ENCODE measurements at places on chromosomes 12 and 14.

DNA sequence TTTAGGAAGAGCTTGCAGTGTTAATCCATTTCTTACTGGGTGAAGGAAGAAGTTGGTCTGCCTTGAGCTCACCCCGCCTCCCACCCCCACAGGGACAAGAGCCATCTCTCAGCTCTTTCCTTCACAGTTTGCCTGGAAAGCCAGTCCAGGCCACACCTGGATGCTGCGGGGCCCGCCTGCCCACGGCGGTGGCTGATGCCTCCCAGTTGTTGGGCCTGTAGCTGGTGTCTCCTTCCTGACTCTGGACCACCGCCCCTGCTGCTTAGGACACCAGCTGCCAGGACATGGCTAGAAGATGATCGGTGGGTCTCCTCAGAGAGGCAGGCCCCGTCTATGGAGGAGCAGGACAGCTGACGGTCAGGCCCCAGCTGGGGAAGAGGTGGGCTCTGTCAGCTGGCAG is 92.9 kb downstream of the TESC start:
- DNase-seq: no peak

DNA sequence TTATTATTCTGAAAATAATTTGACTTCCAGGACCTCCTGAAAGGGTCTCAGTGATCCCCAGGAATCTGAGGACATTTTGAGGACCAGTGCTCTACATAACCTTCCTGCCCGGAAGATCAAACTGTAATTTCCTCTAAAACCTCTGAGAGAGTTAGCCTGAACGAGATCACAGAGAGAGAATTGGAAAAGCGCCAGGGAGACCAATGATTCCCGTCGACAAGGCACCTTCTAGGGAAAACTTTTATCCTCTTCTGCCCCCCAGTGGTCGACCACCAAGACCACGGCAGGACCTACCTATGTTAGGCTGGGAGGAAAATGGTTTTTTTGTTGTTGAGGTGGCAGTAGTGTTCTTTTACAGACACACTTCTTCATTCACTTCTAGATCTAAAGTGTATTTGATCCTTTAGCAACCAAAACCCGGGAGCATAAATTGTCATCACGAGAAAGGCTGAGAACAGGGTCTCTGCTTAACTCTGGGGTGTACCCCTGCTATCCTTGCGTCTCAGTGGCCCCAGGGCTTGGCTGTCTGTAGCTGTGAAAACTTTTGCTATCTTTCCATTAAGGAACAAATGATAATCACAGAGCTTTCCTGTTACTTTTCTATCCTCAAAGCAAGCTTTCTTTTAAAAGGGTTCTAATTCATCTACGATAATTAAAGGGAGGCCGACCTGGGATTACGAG is 62.9 kb upstream of the NID2 start:
- peak; percentile 2 for DNase-seq

- no peak for DNase-seq
Observed at GRCh38 chr14:28779456-28779855, 12.9 kb downstream of the FOXG1 start.

DNA sequence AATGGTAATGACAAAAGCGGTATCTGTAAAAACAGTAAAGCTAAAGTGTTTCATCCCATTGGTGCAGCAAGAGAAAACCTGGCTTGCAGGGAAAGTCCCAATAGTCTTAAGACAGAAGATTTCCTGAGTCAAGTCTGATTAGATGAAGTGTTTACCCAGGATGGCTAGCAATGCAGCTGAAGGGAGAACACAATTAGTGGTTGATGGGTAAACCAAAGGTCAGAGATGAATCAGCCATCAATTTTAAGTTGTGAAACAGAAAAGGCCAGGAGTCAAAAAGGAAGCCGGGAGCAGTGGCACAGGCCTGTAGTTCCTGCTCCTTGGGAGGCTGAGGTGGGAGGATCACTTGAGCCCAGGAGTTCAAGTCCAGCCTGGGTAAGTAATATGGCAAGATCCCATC is 52.6 kb downstream of the SEC23A start:
- no peak for DNase-seq

DNA sequence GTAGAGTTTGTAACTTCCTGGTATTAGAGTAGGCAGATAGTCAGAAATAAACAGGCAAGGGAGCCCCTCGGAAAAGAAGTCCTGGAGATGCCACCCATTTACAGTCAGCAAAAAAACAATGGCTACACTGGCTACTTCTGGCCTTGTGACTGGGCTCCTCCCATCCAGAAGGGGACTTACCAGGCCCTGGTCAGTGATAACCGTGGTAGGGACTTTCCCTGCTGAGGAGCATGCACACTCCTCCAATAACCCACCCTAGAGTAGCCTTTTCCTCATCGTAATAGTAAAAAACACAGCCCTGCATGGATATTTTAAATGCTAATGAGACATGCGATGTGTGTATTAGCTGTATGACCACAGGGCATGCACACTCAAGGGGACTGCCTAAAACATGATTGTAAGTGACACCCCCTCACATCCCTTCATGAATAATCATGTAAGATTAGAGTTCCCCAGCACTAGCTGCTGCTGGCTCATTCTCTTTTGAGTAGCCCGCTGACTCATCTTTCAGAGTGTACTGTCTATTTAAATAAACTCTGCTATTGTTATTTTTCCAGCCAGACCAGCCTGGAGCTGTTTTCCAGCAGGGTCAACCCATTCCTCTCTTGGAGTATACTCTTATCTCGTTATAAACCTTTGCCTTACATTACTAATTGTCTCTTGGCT is 413.8 kb upstream of the TMTC1 start:
- no peak for DNase-seq

DNA sequence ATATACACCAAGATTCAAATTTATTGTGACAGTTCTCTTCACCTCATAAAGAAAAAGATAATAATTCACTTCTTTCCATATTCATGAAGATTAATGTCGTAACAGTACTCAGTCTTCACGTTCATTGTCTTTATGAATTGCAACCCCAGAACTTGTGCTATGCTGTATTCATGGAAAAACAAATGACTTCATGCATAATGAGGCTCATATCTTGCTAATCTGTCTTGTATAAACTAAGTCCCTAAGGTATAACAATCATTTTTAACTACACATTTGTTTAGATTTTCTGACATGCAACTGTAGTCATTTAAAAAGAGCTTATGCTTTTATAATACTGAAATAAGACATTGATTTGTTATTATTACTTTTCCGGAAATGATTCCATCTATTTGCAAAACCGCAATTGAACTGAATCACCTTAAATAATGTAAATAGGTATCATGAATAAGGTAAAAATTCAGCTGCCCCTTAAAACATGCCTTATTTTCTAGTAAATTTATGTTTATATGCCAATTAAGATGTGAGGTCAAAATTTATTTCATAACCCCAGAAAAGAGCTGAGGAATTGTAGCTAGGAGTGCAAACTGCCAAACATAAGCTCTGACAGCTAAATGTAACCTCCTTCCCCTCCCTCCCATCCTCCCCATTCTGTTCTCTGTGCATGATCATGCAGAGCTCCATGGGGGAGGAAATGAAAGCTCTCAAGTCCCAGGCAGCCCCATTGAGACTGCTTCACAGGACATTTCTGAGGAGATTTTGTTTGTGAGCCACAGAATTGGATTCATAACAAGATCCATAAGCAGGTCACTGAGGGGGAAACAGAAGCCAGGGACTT is 301.6 kb downstream of the ATP23 start:
- DNase-seq: no peak

- DNase-seq: no peak
Observed at GRCh38 chr12:56431850-56432249, 17.4 kb downstream of the TIMELESS start.

- no peak for DNase-seq
Observed at GRCh38 chr12:90327793-90328743, 619.4 kb upstream of the ATP2B1 start.

DNA sequence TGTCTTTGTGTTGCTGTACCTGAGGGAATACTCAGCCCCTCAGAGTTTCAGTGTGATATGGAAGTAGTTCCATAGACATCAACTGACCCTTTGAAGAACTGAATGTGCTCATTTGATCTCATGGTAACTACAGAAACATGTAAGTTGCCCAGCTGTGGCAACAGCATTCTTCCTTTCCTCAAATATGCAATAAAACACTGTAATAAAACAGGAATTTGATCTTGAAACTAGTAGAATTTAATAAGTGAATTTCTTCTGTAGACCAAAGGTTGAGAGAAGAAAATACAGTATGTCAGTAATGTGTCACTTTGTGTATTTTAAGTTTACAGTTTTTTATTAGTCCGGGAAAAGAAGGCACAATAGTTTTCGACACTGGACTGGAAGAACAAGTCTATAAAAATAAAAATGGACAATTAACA is 31.9 kb downstream of the KCTD10 start:
- DNase-seq: no peak

- no peak for DNase-seq
Observed at GRCh38 chr12:32353540-32353939, 45.8 kb upstream of the FGD4 start.

- no peak for DNase-seq
Observed at GRCh38 chr12:18421867-18422266, 160.5 kb downstream of the PIK3C2G start.

- DNase-seq: no peak
Observed at GRCh38 chr12:70052931-70053497, 190.2 kb upstream of the CNOT2 start.

DNA sequence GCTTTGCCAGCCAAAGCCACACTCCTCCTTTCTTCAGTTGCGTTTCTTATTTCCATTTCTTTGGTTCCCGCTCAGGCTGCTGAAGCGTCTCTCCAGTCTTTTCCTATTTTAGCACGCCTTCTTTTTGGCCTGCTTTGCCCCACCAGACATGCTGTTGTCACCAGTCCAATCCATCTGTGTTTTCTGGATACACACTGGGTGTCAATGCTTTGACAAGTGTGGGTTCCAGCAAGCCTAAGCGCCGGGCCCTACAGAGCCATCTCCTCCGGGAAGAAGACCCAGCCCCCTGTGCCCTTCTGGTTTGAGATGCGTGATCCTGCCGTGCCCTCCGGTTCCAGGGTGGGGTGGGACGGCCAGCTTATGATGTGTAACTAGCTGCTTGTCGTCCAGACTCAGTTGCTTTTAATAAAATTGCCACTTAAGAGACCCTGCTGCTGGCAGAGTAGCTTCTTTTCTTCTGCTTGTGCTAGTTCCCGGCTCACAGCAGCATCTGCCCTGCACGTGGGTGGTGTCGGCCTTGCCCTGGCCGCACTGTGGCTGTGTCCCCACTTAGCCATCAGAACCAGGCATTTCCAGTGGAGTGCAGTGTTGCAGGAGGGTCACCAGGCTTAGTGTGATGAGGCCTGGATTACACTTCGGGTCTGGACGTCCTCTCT is 29.7 kb downstream of the EML1 start:
- no peak for DNase-seq

DNA sequence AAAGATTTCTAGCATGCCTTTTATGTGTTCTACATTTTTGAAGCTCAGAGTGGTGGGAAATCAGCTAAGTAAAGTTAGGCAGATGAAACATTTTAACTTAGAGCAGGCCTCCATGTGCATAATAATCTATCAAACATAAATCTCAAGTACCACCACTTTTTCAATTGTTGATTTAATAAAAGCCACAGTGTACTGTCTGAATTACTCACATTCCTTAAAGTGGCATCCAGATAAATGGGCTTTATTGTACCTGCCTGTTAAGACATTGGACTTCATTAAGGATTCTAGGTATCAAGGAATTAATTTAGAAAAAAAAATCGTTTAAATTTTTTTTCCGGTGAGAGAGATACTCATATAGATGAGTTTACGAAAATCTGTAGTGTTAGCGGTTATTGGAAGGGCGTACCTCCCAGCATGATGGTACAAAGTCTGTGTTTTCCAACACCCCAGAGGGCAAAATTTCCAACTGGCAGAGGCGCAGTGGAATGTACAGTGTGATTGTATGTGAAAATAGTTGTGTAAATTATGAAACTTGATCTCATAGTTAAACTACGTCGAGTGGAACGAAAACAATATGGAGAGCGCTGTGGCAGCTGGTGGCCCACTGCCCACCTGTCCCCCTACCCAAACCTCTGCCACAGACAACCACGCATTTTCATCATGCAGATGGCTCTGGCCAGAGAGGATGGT is 25.0 kb downstream of the ELK3 start:
- no peak for DNase-seq

GRCh38 chr12:107180272-107180671 is 86.9 kb upstream of the CRY1 start:
- no peak for DNase-seq

- no peak for DNase-seq
Observed at GRCh38 chr14:89486505-89486904, 69.5 kb upstream of the FOXN3 start.

DNA sequence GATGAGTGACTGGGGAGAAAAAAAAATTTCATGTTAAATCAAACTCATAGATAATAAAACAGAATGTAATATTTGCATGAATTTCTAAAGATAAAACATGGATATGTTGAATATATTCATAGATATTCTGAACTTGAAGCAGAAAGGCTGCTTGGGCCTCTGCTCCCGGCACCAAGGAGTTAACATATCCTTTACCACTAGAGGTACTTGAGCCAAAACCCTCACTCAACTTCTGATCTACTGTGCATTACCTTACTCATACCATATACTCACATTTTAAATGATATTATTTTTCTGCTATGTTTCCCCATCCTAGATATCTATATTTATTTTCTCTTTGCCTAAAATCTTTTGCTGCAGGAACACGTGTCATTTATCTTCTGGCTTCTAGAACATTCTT is 14.9 kb downstream of the AREL1 start:
- no peak for DNase-seq

DNA sequence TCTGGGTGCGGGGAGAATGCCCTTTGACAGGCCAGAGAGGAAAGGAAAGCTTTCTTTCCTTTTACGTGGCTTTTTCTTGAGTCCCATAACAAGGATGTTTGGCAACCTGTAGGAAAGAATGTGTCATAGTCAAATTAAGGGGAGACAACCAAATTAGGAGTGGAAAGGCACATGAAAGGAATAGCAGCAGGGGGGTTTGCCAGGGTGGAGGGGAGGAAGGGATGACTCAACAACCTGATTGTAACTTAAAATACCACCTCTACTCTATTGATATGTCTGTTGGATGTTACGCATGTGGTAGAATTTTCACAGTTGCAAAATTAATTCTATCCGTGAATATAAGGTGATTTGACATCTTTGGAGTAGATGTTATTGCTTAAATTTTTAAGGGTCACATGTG is 28.5 kb upstream of the MYBPC1 start:
- no peak for DNase-seq

GRCh38 chr14:75223664-75224154 is 47.3 kb upstream of the TMED10 start:
- DNase-seq: no peak

DNA sequence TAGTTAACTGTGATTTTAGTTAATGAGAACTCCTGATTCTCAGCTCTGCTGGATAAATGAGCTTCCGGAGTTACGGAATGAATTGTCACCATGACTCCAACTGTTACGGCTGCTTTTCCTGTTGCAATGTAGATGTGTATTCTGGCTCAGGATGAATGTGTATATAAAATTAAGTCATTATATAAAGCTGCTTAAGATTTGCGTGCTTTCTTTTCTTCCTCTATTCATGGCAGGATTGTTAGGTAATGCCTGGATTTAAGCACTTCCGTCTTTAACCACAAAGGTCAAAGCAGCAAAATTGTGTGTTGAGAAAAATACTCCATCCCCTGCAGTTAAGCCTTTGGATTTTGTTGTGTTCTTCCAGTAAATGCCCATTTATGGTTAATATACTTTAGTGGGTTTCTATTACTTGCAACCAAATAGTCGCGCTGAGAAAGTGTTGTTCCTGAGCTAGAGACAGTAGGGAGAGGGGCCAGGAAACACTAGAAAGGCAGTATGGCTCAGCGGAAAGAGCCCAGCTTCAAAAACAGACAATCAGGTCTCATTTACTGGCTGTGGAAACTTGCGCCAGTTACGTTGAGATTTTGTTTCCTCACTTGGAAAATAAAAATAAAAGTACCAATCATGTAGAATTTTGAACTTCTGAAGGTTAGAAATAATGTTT is 9.4 kb upstream of the CCDC175 start:
- DNase-seq: no peak

All from activated CD8-positive, alpha-beta memory T cell treated with anti-CD3 and anti-CD28 coated beads for 4 hours (primary cell).